ENCODE measurements at places on chromosomes 7 and 10.

DNA sequence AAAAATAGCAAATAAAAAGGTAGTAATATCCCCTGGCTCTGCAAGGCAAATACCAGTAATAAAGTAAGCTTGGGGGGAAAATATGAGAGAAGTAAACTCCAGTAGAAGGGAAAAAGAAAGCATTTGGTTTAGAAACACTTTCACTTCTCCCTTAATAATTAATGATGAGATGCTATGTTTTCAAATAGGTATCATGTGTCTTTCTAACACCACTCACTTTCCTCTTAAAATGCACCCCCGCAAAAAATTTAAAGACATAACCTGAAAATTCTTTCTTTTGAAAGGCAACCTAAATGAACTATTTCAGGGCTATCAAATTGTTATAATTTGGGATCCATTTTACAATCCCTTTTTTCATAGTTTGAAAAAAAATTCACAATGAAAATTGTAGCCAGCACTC lies 240.3 kb downstream of the SNX10 start:
- no peak for DNase-seq

DNA sequence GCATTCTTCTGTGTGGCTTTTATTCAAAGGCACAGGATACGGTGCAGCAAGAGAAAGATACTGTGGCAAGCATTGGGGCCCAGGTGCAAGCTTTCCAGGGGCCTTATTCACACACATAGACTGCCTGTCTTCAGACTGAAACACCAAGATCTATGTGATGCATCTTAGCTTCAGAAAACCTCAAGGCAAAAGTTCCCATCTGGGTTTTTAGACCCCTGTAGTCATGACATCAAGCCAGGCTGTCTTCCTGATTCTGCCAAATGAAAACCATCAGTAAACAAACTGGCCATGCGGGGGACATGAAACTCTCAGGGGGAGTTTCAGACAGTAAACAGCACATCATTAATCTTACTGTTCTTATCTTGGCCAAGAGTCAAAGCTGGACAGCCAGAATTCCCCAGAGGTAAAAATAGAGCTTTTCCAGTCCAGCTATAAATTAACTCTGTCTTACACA lies 9.8 kb downstream of the AGBL3 start:
- peak; percentile 24 for DNase-seq

DNA sequence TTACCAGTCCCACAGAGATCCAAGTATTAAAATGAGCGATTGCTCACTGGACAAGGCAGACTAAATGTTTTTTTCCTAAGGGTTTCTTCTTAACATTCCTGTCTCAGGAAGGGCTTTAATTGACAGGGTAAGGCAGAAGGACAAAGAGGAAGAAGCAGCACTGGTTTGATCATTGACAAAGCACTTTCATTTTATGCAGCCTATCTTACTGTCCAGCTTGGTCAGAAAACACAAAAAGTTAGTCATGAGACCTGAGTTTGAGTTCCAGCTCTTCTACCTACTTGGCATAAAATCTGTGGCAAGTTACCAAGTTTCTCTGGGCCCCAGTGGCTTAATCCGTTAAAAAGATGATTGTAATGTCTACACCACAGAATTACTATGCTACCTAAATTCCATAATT lies 458.5 kb downstream of the GFRA1 start:
- no peak for DNase-seq

GRCh38 chr7:154973381-154973780 lies 29.5 kb downstream of the PAXIP1 start:
- DNase-seq = no peak

GRCh38 chr7:75028299-75028698 lies 45.3 kb downstream of the RCC1L start:
- no peak for DNase-seq

DNA sequence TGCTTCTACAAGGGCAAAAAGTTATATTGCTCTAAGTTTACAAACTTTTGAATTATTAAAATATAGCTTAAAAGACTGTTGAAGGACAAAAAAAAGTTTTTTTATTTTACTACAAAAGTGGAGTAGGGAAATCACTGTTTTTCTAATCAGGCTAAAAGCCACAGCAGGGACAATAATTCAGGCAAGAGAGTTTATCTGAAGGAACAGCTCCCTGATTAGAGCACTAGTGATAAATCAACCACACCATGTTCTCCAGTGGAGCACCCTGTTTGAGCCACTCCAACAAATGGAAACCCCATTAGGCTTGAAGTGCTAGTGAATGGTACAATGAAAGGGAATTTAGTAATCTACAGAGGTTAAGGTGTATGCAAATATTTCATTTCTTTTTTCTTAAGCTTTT lies 357.1 kb downstream of the SEMA3D start:
- DNase-seq = no peak

DNA sequence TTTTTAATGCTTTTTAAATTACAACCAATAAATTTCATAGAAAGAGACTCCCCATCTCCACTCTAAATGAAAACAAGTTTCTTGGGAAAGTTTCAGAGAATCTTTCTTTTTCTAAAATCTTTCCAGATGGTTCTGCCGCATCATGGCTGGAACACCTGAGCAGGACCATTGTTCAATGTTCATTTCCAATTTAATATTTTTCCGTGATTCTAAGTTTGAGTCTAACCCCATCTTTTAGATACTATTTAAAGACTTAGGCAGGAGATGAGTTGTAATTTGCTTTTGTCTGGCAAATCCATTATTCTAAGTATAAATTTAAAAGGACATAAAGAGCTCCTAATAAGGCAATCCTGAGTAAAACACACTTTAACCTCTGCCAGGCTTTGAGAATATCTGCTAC lies 325.2 kb downstream of the BICC1 start:
- no peak for DNase-seq

GRCh38 chr10:5987747-5988146 lies 10.4 kb upstream of the IL15RA start:
- no peak for DNase-seq

- DNase-seq = no peak
These were observed 1.7 kb upstream of the LFNG start for GRCh38 chr7:2517678-2518507.

- no peak for DNase-seq
These were observed 4.4 kb downstream of the HBP1 start for GRCh38 chr7:107173191-107173590.

DNA sequence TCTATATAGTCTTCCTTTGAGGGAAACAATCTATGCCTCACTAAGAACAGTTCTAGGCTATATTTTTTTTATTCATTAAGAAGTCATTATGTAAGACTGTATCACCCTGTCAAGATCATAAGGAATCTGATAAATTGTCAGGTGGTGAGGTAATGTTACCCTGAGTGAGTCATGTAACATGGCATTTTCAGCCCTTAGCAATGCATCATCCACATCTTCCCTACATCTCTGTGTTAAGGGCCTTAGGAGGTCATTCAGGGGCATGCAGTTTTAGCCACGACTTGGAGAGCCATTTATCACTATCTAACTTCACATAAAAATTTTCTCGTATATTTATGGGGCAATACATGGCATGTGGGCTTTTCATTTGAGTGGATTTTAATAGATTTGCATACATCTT lies 924.5 kb upstream of the MBL2 start:
- DNase-seq = peak; percentile 17

DNA sequence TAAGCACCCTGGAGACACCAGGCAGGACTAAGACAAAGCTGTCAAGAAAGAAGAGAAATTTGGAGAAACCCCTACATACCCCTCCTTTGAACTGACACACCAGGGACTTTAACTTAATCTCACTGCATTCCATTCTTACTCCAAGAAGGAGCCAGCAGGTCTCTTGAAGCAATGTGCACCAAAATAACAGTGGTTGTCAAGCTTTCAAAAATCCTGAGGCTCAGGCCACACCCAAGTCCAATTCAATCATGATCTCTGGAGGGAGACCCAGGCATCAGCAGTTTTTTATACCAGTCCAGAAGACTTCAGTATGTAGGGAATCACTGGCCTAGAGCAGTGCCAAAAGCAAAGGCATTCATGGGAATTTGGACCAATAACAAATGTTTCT lies 6.8 kb downstream of the SLC25A13 start:
- DNase-seq = no peak

GRCh38 chr7:152882576-152883310 lies 123.2 kb downstream of the ACTR3B start:
- no peak for DNase-seq

Data from M059J (cell line).